GOT3 (cell line): ENCODE measurements at places on chromosomes 2 and 18.
A peak's percentile ranks its signal among the peaks of the same experiment; 100 is the strongest.

- DNase-seq = no peak
Observed at GRCh38 chr2:227473122-227473461, 1.1 kb downstream of the AGFG1 start.

- DNase-seq = no peak
Observed at GRCh38 chr2:177658309-177658708, 265.7 kb downstream of the AGPS start.

- no peak for DNase-seq
Observed at GRCh38 chr2:239264838-239265651, 135.8 kb downstream of the HDAC4 start.

DNA sequence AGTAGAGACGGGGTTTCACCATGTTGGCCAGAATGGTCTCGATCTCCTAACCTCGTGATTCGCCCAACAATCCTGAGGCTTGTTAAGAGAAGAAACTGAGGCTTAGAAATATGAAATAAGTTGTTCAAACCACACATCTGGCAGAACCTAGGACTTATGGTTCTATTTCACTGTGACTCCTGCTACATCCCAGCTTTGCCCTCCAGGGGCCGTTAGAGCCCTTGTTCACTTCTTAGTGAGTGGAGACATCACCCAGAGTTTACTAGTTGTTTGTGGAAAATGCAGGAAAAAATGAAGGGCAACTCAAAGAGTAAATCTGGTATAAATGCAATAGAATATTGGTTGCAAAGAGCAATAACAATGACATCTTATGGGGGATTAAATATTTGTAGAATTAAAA, 43.9 kb downstream of the MARCHF4 start:
- no peak for DNase-seq

DNA sequence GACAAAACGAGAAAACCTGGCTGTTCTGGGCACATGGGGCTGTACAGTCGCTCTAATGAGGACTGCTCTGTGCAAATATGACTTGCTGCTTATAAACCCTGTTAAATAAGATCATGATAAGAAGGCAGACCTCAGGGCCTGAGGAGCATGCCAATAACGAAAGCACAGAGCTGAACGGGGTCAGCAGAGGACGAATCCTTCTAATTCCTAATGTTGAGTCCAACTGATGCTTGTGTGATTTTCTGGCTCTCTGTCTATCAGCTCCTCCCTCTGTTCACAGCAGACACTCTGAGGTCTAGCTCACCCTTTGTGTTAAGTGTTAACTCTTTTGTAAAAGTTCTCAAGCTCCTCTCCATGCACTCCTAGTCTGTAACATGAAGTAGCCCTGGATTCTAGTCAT, 167.2 kb upstream of the REV1 start:
- no peak for DNase-seq

DNA sequence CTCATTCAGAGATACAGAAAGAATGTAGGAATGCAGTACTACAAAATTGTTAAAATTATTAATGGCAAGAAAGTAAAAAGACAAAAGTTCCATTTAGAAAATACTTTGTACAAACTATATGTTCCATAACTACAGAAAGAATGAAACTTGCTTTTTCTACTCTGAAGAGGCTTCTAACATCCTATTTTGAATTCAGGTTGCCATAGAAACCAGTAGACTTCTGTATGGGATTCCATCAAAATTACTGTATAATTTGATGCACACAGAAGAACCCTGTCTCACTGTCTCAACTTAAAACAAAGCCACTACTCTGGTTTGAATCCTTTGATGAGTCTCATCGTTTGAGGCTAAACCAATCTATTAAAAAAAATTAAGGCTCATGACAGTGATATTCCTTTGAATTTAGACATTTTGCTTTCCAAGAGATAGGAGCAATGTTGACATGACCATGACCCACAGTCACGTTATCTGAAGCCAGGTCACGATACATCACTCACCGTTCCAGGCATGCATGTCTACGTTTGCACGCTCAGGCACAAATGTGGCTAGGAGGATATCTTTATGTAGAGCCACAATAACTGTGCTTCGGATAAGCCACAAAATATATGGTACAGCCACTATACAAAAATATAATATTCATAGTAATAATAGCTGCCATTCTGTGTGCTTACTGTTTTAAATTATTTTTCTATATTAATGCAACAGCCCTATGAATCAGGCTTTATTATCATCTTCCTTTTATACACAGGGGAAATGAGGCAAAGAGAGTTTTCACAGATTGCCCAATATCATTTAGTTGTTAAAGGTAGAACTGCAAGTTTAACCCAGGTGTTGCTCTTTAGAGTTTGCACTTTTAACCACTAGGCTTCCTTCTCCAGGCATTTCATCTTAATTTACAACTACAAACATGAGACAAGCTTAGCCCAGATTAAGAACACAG, 82.4 kb downstream of the CACNB4 start:
- DNase-seq = no peak

DNA sequence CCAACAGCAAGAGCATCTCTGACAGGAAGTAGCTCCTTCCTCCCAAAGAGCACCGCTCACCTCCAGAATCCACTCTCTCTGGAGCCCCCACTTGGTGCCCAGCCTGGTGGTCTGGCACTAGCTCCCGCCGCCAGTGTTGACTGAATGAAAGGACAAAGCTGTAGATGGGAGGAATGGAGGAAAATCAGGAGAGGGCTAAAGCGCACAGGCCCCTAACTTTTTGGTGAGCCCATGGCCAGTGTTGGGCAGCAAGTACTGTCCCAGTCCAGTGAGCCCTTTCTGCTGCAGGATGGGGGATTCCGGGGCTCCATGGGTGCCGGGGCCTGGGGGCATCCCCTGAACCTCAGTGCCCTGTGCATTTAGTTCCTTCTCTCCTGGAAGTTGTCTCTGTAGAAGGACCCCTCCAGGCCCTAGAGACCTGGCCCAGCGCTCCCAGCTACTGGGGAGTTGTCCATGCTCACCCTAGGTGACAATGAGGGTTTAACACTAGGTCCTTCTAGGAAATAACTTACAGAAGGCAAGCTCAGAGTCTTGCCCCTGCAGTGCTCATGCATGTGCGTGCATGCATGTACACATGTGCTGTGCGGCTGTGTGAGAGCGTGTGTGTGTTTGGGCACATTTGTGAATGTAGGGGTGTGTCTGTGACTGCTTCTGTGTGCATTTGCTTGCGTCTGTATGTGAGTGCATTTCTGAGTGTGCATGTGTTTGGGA, 33.6 kb downstream of the GLI2 start:
- DNase-seq = no peak

- no peak for DNase-seq
Observed at GRCh38 chr2:203340791-203341487, 12.7 kb downstream of the ABI2 start.

DNA sequence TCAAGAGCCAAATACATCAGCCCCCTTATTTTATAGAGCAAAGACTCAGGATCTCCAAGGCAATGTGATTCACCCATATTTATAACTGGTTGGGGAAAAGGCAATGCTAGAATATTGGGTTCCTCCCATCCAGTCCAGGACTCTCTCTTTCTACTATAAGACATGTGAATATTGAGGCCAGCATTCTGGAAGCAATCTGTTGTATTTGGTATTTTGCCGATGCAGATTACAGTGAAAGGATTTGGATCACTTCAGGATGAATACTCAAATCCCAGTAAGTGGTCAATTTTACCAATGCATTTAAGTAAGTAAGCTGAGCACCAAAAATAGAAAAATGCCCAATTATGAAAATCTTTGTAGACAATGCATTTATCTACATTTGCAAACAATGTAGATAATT, 1834.7 kb upstream of the PIK3C3 start:
- no peak for DNase-seq

- DNase-seq = peak; percentile 4
Observed at GRCh38 chr2:200578778-200579177, 7.0 kb upstream of the AOX1 start.

DNA sequence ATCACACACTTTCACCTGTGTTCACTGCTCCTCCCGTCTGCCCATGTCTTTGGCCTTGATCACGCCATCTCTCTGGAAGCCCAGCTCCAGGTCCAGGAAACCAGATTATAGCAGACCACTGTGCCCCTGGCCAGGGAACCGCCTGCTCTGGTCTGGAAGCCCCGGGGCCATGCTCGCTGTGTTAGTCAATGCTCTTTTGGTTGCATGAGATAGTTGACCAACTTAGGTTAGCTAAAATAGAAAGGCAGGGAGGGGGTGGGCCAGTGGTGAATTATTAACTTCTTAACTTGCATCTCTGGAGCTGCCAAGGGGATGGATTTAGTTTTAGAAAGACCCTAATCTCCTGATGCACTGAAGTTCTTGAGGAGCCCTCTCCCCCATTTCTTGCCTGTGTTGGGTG, 232.7 kb downstream of the AGAP1 start:
- no peak for DNase-seq

- no peak for DNase-seq
Observed at GRCh38 chr2:30636311-30636710, 170.9 kb downstream of the CAPN13 start.

DNA sequence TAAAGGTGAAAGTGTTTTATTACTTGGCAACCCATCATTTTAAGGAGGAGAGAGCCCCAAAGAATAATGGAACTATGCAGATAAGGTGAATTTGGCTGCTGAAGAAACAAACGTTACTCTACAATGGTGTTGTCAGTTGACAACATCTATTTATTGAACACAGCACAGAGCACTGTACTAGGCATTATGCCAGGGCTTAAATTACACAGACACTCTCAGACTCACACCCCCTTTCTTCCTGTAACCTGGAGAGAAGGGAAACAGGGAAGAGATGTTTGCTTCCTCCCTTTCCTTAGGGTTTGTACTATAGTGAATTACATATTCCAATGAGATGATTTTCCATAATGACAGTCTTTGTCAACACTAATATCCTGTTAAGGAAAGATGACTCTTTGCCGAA, 94.0 kb upstream of the ATP5MC3 start:
- DNase-seq = no peak

- DNase-seq = no peak
Observed at GRCh38 chr2:161415034-161415986, 787 bp upstream of the TBR1 start.

DNA sequence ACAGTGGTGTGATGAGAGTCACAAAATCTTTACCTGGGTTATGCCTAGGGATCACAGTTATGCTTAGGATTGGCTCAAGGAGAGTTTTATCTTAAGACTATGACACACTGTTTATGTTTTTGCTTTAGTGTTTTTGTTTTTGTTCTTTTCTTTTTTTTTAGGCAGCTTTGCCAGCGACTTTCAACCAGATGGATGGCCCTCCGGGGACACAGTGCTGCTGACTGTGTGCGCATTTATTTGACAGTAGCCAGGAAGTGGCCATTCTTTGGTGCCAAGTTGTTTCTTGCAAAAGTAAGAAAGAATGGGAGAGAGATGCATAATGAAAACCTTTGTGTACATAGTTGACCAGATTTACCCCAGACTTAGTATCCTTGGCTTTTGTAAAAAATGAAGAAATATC, 15.1 kb upstream of the DYNC2LI1 start:
- no peak for DNase-seq

DNA sequence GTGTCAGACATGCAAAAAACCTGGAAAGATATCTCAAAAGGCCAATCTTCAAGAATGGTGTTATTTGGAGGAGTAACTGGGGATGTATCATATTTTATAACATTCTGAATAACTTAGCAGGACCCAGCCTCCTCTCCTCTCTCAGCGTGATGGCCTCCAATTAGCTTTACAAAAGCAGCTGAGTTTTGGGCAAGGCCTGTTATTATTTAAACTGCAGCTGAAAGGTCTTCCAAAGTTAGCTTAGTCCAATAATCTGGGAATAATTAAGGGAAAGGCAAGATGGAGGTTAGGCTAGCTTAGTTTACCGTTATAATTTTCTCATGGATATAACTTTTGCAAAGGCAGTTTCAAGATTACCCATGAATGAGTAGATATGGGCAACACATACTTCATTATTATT, 32.8 kb upstream of the MPPE1 start:
- no peak for DNase-seq

DNA sequence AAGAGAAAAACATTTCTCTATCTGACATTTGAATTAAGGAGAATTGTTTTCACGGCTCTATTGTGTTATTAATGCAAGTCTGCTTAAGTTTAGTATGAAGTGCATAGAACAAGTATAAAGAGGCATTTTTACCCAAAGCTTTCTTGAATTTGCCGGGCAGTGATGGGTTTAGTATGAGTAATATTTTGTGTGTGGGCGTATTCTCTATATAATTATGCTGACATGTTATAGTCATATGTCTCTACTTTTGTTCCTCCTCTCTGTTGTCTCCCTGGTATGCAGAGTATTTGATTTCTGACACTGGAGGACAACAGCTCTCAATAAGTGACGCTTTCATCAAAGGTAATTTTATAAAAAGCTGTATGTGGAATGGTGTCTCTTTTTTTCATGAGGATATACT, 45.9 kb downstream of the PIKFYVE start:
- no peak for DNase-seq

DNA sequence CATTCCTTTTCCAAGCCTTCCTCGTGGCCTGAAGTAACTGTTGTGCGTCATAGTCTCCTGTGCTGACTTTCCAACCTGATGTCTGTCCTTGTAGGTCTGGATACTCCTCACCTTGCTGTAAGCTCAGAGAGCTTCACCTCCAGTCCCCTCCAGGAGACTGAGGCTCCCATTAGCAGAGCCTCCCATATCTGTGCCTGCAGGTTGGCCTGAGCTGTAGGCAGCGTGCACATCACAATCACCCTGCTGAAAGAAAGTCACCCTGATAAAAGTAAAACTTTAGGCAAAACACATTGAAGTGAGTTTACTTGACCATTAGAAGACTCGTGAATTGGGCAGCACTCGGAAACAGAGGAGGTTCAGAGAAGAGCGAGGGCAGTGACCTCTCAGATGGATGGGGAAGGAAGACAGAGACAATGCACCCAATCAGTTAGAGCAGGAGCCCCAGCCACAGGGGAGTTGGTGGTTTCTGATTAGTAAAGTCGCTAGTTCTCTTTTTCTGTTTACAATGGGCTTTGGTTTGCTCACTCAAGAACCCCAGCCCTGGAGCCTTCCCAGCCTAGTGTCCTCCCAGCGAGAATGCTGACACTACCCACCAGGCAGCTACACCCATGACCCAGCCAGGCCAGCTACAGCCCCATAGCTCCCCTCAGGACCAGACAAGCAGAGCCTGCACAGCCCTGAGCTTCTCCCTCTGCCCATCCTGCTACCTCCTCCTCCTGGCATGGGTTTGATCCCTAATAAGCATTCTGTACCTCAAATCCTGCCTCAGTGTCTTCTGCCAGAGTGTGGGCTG, 12.1 kb upstream of the TPO start:
- no peak for DNase-seq

GRCh38 chr2:83873110-83873509, 586.0 kb downstream of the SUCLG1 start:
- DNase-seq = no peak

- no peak for DNase-seq
Observed at GRCh38 chr2:204662956-204663355, 117.7 kb downstream of the PARD3B start.

DNA sequence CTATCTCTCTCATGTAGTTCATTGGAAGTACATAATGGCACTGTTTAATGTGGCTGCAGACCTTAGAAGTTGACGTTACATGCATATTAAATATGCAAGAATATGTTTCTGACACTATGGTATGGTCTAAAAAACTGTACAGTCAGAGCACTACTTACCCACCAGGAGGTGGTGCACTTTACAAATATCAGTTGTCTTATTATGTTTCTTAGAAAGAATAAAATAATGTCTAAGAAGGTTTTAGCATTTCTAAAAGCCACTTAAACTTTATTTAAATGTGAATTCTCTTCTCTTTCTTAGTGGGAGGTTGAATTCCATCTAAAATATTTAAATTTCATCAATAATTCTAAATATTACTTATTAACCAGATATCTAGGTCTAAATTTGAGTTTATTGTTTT, 4.3 kb downstream of the TMEFF2 start:
- no peak for DNase-seq
